ENCODE measurements at places on chromosomes 3 and 15.

DNA sequence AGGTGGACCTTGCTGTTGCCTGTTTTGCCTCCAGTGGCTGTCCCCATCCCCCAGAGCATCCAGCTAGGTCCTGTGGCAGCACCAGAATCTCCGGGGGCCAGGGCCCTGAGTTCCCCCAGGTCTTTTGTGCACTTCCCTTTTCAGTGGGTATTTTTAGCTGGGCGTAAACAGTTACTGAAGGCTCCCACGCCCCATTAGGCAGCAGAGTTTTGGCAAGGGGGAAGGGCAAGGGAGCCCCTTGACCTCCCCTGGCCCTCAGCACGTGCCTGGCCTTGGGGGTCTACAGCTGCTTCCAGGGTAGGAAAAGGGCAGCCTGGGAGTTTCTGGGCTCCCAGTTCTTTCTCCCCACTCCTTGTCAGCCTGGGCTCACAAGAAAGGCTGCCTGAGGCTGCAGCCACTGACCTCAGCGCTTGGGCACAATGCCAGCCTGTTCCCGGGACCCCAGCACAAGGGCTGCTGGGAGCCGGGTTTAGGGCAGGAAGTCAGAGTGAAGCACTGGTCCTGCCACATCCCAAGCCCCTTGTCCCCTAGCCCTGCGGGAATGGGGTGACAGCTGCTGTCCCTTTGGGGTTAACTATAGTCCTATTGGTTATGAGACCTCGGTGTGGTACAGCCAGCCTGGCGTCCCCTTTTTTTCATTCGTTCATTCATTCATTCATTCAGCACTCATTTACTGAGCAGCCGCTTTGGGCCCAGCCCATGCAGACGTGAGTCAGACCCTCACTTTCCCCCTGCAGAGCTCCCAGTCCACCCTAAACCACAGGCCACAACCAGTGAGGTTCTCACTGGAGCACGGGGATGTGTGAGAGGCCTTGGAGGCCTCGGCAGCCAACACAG lies 8.4 kb downstream of the CSK start:
- no peak for DNase-seq

GRCh38 chr15:69045802-69046201 lies 31.3 kb downstream of the NOX5 start:
- no peak for DNase-seq

DNA sequence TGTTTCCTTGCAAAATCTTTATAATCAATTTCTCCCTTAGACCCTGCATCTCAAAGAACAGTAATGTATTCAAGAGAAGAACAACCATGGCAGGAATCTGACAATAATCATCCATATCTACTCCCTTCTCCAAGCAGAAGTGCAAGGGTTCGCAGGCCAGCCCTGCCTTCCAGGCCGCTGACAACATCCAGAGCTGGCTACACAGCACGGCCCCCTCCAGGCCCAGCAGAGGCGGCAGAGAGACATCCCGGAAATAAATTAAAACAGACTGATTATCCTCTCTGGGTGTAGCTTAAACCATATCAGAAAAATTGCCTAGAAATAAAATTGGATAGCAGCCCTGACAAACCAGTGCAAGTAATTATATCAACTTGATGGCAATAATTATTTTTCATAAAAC lies 223.3 kb downstream of the FAM43A start:
- no peak for DNase-seq

- no peak for DNase-seq
These were observed 10.9 kb downstream of the PLCD1 start for GRCh38 chr3:38018296-38019266.

GRCh38 chr15:55197362-55197705 lies 593 bp upstream of the RSL24D1 start:
- no peak for DNase-seq

GRCh38 chr3:15886521-15886920 lies 88.7 kb upstream of the ANKRD28 start:
- no peak for DNase-seq

GRCh38 chr3:9342696-9343095 lies 20.2 kb upstream of the THUMPD3 start:
- DNase-seq = no peak

GRCh38 chr15:58425185-58425584 lies 6.6 kb upstream of the LIPC start:
- no peak for DNase-seq

DNA sequence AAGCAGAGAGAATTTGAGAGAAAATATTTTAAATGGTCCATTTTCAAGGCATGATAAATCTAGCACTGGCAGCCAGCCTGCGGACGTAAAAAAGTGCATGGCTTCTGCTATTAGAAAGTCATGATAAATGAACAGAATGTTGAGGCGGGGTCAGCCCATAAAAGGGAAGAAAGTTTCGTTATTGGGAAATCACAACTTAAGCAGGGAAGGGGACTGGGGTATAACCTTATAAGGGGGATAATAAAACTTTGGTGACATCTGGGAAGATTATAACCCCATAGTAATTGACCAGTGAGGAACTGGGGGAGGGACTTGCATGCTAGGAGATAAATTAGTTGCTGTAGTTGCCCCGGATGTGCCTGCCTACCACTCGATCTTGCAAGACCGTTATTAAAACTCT lies 88.4 kb upstream of the PLSCR4 start:
- DNase-seq = no peak

DNA sequence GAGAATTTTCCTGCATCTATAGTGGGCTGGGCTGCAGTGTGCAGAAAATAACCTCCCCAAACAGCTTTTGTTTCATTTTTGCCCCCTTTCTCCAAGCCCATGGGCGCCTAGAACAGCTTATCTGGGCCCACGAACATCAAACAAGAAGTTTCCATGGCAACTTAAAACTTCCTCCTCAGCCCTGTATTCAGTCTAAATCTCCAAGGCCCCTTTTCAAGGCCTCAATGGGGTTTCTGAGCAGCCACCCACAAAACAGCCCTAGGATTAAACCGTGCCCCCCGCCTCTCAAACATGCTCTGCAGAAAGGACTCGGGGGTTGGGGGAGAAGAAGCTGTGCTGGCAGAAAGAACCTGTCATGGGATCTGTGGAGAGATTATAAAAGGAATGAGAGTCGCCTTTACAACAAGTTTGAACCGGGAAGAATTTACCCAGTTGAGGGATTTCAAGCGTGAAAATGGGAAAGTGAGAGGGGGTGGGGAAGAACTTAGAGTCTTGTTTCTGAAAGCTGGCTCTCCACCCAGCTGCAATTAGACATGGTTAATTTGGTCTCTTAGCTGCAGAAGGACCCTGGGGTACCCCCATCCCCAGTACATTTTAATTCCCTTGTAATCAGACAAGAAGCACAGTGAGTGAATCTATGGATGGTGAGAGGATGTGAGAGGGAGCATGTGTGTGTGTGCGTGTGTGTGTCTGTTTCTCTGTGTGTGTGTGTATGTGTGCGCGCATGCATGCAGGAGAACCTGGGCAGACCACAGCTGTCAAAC lies 4.3 kb upstream of the FAM107A start:
- DNase-seq = no peak

DNA sequence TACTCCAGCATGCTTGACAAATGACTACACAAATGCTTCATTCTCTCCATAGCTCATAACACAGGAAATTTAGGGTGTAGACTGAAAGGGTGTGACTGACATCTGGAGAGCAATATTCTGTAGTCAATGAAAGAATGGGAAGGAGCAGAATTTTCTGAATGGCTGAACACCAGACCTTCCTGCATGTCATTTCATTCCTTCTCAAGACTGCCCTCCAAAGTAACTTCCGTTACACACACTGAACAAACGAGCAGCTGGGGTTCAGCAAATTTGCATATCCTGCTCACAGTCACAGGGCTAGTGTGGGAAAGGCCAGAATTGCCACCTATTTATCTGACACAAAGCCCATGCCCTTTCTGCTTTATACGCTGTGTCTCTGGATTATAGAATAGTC lies 325.0 kb upstream of the CFAP20DC start:
- DNase-seq = no peak

- DNase-seq = no peak
These were observed 67.1 kb downstream of the CEMIP start for GRCh38 chr15:80846031-80846815.

DNA sequence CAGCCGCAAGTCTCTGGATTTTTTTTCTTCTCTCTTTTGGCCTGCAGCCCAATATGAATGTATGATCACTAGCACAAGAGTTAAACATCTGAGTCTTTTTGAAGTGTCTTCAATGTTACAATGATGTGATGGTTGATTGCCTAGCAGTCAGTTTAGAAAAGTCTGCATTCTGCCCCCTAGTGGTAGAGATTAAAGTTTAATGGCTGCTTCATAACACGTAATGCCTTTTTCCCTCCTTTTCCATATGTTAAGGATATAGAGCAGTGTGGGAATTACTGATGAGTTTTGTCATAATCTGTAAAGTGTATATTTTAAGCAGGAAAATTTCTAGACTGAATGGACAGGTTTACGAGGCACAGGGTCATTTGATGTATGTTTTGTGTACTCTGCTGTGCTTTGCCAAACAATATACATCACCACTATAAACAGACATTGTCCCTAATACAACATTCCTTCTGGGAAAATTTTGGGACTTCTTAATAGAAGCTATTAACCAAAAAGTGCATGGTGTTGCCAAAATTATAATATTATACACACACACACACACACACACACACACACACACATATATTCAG lies 1038.5 kb upstream of the NR2F2 start:
- DNase-seq = no peak

DNA sequence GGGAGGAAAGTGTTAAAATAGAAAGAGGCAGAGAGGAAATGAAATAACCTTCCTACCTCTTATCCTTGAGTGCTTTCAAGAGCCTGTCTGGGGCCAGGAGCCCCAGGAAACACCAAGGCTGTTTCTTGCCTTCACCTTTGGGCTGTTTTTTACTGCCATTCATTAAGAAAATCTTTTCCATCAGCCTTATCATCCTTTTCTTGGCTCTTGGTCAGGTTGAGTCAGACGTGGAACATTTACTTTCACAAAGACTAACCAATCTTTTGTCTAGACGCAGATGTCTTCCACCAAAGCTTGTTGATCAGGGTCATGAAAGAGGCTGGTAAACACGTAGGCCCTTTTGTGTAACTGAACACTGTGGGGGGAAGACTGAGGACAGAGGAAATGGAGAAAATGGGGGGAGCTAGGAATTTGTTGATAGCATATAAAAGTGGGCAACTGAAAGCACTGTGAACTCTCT lies 151.0 kb upstream of the THBS1 start:
- DNase-seq = no peak

DNA sequence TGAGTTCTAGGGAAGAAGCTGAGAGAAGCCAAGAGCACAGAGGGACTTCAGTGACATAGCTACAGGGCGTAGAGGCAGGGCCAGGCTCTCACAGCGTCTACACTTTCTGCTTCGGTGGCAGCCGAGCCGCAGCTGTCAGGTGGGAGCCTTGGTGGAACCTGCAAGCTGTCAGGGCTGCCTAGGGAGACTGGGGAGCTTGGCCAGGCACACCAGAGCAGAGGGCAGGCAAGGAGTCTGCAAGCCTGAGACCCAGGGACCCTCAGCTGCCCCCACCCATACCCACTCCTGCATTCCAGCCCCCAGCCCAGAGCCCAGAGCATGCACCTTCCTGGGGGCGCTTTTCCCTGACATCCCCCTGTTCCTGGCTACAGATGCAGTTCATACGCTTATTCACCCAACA lies 13.4 kb upstream of the KLF15 start:
- no peak for DNase-seq

- no peak for DNase-seq
These were observed 110.5 kb upstream of the GAP43 start for GRCh38 chr3:115512565-115513415.

- DNase-seq = no peak
These were observed 328.5 kb downstream of the NAALADL2 start for GRCh38 chr3:175187586-175187985.

- no peak for DNase-seq
These were observed 13.2 kb downstream of the ADAMTS9 start for GRCh38 chr3:64674591-64675076.

DNA sequence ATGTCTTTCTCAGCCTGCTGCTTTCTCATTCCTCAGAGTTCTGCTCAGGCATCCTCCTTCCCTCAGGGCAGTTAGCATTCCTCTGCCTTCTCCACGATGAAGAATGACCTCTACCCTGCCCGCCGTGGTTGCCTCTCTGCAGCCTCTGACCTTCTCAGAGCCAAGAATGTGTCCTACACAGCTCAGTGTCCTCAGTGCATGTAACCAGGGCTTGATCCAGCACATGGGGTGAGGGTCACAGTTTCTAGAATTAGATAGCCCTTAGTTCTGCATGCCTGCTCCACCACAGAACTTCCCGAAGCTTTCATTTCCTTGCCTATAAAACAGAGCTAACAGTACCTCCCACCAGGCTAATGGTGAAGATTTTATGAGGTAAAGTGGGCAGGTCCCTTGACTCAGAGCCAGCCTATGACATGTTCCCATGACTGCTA lies 182.1 kb downstream of the CLSTN2 start:
- no peak for DNase-seq

GRCh38 chr15:49573421-49573820 lies 47.2 kb downstream of the FAM227B start:
- DNase-seq = no peak

- DNase-seq = no peak
These were observed 148.2 kb downstream of the BBX start for GRCh38 chr3:107670986-107671385.

DNA sequence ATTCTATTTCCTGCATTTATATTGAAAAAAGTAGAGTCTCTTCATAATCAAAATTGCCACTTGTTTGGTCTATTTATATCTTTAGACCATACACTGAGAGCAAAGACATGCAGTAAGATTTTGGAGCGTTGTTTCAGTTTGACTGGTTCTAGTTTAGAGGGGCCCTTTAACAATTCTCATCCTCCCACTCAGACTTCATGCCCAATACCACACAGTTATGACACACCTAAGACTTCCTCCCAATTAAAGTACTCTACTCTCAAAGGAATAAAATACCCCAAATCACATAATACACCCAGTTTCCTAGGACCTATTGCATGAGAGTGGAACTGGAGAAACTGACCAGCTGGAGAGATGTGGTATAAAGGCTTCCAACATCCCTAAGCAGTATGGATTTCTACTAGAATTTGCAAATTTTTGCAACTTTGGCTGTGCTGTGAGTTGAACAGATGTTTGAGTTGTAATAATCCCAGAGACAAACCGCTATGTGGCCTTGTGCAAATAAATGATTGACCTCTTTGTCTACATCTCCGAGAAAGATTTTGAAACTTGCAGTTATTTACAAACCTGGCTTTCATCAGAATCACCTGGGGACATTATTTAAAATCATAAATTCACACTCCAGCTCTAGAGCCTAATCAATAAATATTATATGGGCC lies 170.0 kb upstream of the ROBO2 start:
- no peak for DNase-seq

- DNase-seq = no peak
These were observed 14.2 kb downstream of the IQGAP1 start for GRCh38 chr15:90402223-90402622.
